ENCODE measurements at places on chromosomes 6 and 20. TPM values are rescaled to one million over a fixed set of nuclear protein-coding genes. Genes with fewer than 3 reads are reported as not detected.

Gene FAM184A
- total RNA-seq = 9.5 TPM

Gene ACTL10
- 4.4 TPM for total RNA-seq

DNA sequence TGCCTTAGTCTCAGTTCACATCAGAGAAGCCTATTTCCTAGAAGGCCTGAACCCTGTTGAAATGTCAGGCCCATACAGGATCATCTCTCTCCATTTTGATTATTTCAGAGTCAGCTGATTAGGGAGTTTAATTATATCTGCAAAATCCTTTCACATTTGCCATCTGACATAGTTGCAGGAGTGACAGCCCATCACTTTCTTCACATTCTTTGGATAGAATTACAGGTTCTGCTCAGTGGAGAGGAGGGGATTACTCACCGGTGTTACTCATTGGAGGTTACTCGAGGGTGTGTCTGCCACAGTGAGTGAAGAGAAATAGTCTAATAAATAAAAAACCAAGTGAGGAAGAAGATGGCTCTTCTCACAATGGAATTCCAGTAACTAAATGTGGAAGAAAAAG, 216.8 kb downstream of the TMEM242 start:
- H3K36me3 ChIP-seq = no peaks in the 10 kb centered on the region
- DNase-seq = no peak
- no peak overlapping the region for H3K4me3 ChIP-seq

DNA sequence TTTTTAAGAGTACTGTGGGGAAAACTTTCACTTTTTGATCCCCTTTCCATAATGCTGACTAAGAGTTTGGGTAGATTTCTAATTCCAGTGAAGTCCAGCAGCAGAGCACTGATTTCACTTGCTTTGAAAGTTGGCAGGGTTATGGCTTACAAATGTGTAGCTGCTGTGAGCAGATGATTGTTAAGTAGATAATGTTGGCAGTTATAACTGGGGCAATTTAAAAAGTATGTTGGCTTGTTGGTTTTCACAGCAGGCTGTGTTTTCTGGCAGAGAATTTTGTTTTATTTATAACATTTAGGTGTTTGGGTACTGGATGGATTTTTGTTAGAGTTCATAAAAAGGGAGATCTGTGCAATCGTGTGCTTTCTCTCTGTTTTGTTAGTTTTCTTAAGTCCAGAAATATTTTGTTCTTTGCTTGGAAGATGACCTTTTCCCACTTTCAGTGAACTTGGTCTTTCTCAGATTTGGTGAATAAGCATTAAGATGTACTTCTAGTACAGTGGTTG, 31.4 kb downstream of the AFDN start:
- H3K27me3 ChIP-seq = no peaks in the 10 kb centered on the region
- DNase-seq = no peak
- H3K4me1 ChIP-seq = no peaks in the 10 kb centered on the region
- H3K36me3 ChIP-seq = no peaks in the 10 kb centered on the region

Gene DACT2
- total RNA-seq = 9.6 TPM

DNA sequence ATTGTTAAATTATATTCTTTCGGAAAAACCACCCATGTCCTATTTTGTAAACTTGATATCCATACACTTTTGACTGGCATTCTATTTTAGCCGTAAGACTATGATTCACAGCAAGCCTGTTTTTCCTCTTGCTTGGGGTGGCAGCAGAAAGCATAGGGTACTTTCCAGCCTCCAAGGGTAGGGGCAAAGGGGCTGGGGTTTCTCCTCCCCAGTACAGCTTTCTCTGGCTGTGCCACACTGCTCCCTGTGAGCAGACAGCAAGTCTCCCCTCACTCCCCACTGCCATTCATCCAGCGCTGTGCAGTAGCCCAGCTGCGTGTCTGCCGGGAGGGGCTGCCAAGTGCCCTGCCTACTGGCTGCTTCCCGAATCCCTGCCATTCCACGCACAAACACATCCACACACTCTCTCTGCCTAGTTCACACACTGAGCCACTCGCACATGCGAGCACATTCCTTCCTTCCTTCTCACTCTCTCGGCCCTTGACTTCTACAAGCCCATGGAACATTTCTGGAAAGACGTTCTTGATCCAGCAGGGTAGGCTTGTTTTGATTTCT, 2.1 kb upstream of the ESR1 start:
- no peaks in the 10 kb centered on the region for H3K27me3 ChIP-seq
- no peaks in the 10 kb centered on the region for H3K36me3 ChIP-seq
- DNase-seq = peak; percentile 75
- no peaks in the 10 kb centered on the region for H3K4me1 ChIP-seq
- peak overlapping the region; percentile 44 for H3K4me3 ChIP-seq
- peak overlapping the region; percentile 95 for H3K27ac ChIP-seq

GRCh38 chr6:98044791-98045470, 761.9 kb upstream of the MMS22L start:
- no peak overlapping the region for H3K27ac ChIP-seq
- H3K27me3 ChIP-seq = peaks cover 6% of the 10 kb centered on the region
- H3K36me3 ChIP-seq = no peaks in the 10 kb centered on the region

DNA sequence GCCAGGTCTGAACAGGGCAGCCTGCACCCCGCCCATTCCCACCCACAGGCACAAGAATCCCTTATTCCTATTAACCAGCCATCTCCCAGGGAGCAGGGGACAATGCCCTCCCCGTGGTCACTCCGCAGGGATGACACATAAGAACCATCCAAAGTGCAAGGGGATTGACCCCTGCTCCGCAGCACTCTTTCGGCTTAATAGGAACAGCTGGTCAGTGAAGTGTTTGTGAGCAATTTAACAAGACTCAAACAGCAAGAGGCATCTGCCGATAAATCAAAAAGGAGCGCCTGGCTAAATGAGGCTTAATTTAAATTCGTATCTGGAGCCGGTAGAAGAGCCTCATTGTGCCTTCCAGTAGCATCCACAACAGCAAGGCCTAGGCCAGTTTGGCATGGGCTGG, 389.4 kb downstream of the RNGTT start:
- H3K36me3 ChIP-seq = no peaks in the 10 kb centered on the region
- H3K4me3 ChIP-seq = no peak overlapping the region
- no peak for DNase-seq
- H3K27me3 ChIP-seq = no peaks in the 10 kb centered on the region
- no peak overlapping the region for H3K27ac ChIP-seq
- no peaks in the 10 kb centered on the region for H3K4me1 ChIP-seq

DNA sequence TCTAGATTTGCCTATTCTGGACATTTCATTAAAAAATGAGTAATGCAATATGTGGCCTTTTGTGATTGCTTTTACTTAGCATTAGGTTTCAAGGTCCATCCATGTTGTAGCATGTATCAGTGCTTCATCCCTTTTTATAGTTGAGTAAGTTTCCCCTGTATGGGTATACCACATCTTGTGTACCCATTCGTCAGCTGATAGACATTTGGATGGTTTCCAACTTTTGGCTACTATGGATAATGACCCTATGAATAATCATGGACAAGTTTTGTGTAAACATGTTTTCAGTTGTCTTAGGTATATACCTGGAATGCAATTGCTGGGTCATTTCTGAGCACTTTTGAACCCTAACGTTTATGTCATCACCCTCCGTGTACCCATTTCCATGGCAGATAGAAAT, 15.4 kb downstream of the METTL24 start:
- no peaks in the 10 kb centered on the region for H3K27me3 ChIP-seq
- no peak overlapping the region for H3K4me3 ChIP-seq
- DNase-seq = no peak
- peak overlapping the region; percentile 2 for H3K27ac ChIP-seq

DNA sequence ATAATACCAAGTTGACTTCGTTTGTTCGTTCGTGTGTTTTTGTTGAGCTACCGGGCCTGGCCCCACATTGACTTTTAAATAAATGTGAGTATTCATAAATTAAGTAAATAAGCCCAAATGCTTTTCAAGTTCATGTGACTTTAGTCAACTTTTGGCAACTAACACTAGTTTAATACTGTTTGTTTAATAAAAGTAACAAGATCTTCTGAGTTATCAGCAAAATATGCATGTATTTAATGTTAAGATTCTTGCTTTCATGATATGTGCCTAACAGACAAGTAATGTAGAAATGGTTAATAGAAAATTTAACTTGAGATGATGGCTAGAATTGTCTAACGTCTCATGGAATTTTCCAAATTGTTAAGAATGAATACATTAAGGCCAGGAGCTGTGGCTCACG, 38.7 kb upstream of the ECI2 start:
- H3K4me1 ChIP-seq = no peaks in the 10 kb centered on the region
- no peak for DNase-seq
- no peaks in the 10 kb centered on the region for H3K36me3 ChIP-seq
- H3K27ac ChIP-seq = no peak overlapping the region
- H3K4me3 ChIP-seq = no peak overlapping the region
- H3K27me3 ChIP-seq = no peaks in the 10 kb centered on the region

- H3K36me3 ChIP-seq = no peaks in the 10 kb centered on the region
- no peak overlapping the region for H3K27ac ChIP-seq
- H3K27me3 ChIP-seq = no peaks in the 10 kb centered on the region
- no peaks in the 10 kb centered on the region for H3K4me1 ChIP-seq
- DNase-seq = no peak
Observed at GRCh38 chr6:32713241-32713640, 27.9 kb upstream of the HLA-DQA2 start.

DNA sequence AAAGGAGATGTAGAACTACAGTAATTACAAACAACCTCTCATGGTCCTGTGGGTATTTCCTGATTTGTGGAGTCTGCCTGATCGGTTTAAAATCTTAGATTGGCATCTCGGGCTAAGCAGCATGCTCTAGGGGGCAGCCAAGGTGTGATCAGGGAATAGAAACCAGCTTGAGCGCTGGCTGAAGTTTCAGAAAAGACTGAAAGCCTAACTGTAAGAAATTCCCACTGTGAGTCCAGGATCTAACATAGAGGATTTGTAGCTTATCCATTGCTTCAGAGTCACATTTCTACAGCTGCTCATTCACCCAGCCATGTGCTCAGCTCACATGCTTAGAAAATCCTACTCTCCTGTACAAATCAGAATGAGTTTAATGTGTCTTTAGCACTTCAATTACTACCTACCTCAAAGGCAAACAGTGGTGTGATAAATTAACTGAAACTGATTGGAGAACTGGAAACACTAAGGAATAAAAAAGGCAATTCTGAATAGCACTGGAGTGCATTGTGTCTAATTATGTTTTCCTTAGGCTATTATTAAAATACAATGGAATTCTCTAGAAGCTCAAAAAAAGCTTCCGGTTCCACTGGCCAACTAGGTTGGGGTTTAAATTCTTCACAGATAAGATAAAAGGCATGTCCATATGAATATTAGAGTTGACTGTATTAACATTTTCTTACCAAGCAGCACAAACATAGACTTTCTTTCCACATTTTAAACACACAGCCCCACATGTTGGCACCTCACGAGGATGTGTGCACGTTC, 73.8 kb upstream of the MPC1 start:
- no peak for DNase-seq
- H3K36me3 ChIP-seq = no peaks in the 10 kb centered on the region
- H3K27me3 ChIP-seq = no peaks in the 10 kb centered on the region

- no peak for DNase-seq
- no peak overlapping the region for H3K27ac ChIP-seq
- H3K4me3 ChIP-seq = no peak overlapping the region
- no peaks in the 10 kb centered on the region for H3K27me3 ChIP-seq
- no peaks in the 10 kb centered on the region for H3K36me3 ChIP-seq
Observed at GRCh38 chr20:57374931-57375651, 16.1 kb upstream of the RBM38 start.

DNA sequence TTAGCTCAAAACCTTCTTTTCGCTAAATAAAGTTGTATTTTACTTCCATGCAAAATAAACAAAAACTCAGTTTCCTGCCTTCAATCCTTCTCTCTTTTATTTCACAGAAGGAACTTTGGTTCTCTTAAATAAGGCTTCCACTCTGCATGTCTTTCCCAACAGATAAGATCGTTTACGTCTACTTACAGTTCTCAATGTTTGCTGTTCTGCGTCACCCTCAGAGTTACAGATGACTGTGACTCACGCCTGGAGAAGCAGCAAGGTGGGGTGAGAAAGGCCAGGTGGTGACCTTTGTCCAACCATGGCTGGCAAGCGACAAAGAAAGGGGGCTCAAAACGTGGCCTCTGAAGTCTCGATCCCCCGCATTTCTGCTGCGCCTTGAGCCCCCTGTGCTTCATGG, 51.4 kb upstream of the RPS6KA2 start:
- no peaks in the 10 kb centered on the region for H3K27me3 ChIP-seq
- no peak overlapping the region for H3K27ac ChIP-seq
- H3K4me1 ChIP-seq = no peaks in the 10 kb centered on the region
- no peaks in the 10 kb centered on the region for H3K36me3 ChIP-seq
- H3K4me3 ChIP-seq = no peak overlapping the region

Gene FUT9
- not detected for total RNA-seq

- no peaks in the 10 kb centered on the region for H3K4me1 ChIP-seq
- DNase-seq = no peak
- H3K36me3 ChIP-seq = no peaks in the 10 kb centered on the region
- H3K27ac ChIP-seq = peak overlapping the region; percentile 49
- no peaks in the 10 kb centered on the region for H3K27me3 ChIP-seq
Observed at GRCh38 chr20:42484790-42485375, 704.8 kb downstream of the PTPRT start.

Gene SLC17A4
- not detected for total RNA-seq

Gene RCAN2
- 3.0 TPM for total RNA-seq

Gene TBC1D32
- total RNA-seq = 9.7 TPM

- no peaks in the 10 kb centered on the region for H3K27me3 ChIP-seq
- H3K36me3 ChIP-seq = no peaks in the 10 kb centered on the region
- H3K4me3 ChIP-seq = no peak overlapping the region
- no peak for DNase-seq
- no peak overlapping the region for H3K27ac ChIP-seq
- H3K4me1 ChIP-seq = peaks cover 6% of the 10 kb centered on the region
Observed at GRCh38 chr20:4230651-4231050, 215.3 kb upstream of the RNF24 start.
